ENCODE measurements at places on chromosomes 6 and 20. TPM values are rescaled to one million over a fixed set of nuclear protein-coding genes. Genes with fewer than 3 reads are reported as not detected.
A peak's percentile ranks its signal among the peaks of the same experiment; 100 is the strongest.

DNA sequence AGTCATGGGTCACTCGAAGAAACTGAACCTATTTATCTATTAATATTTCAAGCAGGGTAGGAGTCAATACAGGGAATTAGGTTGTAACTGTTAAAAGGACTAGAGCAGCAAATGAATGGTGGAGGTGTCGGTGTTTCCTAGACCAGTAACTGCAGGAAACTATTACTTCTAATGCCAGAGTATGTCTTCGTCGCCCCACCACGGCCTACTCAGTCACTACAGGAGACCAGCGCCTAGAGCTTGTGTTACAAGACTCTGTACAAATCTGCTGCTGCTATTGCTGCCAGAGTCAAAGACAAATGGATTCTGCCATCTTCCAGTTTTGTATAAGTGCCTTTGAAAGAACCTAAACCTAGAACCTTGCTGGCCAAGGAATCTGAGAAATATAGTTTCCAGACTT lies 343.9 kb downstream of the SOX4 start:
- H3K36me3 ChIP-seq: no peaks in the 10 kb centered on the region
- no peak for DNase-seq
- no peak overlapping the region for H3K27ac ChIP-seq
- H3K27me3 ChIP-seq: no peaks in the 10 kb centered on the region
- H3K4me1 ChIP-seq: peaks cover 4% of the 10 kb centered on the region

Gene RIMS4
- total RNA-seq: 0.04 TPM

Gene PXT1
- not detected for total RNA-seq

GRCh38 chr6:41536795-41537758 lies 9.1 kb upstream of the FOXP4 start:
- H3K36me3 ChIP-seq: no peaks in the 10 kb centered on the region
- no peaks in the 10 kb centered on the region for H3K27me3 ChIP-seq
- H3K4me1 ChIP-seq: peaks cover 25% of the 10 kb centered on the region
- peak overlapping the region; percentile 32 for H3K4me3 ChIP-seq
- DNase-seq: peak; percentile 77

DNA sequence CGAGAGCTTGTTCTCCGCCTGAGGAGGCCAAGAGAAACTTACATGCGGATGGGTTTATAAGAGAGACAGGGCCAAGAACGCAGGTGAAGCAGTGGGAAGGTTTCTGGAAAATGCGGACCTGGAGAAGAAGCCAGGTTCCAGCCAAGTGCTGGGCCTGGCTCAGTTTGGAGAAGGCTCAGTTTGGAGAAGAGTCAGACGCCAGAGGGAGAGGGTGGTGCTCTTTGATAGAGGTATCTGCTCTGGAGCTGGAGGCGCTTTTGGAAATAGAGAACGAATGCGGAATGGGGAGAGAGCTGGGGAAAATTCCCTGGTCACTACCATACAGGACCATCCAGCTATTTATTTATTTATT lies 753 bp downstream of the RSPH9 start:
- H3K27ac ChIP-seq: no peak overlapping the region
- H3K36me3 ChIP-seq: peaks cover 15% of the 10 kb centered on the region
- no peaks in the 10 kb centered on the region for H3K27me3 ChIP-seq

Gene RSPH9
- not detected for total RNA-seq

GRCh38 chr6:6390849-6391602 lies 70.6 kb upstream of the F13A1 start:
- no peaks in the 10 kb centered on the region for H3K4me1 ChIP-seq
- H3K27me3 ChIP-seq: peaks cover 6% of the 10 kb centered on the region
- no peaks in the 10 kb centered on the region for H3K36me3 ChIP-seq
- no peak for DNase-seq

Gene TP53TG5
- total RNA-seq: not detected

DNA sequence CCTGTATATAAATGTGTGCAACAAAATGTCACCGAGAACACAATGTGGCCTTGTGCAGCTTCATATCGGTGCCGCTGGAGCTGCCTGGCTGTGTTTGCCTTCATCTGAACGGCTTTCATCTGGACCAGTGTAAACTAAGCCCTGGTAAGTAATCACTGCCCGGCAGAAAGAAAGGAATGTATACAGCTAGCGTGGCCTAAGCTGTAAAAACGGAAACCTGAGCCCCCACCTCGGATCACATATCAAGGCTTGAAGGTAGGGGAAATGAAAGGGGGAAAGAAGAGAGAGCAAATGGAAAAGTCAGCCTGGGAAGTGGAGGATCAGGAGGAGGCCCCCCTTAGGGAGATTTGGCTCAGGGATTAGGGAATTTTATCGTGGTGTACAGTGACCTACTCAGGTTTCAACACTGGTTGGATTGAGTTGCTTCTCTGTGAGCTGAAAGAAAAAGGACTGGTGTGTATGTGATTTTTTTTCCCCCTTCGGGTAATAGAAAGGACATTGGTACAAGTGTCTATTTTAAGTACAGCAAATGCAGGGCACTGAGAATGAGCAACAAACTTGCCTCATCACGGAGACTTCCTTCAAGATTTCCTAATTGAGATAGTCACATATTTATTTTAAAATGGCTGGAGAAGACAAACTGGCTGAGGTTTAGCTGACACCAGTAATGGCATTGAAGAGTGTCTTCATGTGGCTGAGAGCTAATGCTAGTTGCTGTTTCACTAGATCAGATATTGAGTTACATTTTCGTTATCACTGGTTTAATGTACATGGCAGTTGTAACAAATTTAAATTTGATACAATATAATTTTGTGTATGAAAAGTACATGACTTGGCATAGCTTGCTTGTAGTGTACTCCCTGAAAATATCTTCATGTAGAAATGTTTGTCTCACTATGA lies 3.5 kb downstream of the SOBP start:
- DNase-seq: no peak
- H3K4me3 ChIP-seq: no peak overlapping the region
- H3K36me3 ChIP-seq: no peaks in the 10 kb centered on the region
- H3K27me3 ChIP-seq: peaks cover 55% of the 10 kb centered on the region
- no peaks in the 10 kb centered on the region for H3K4me1 ChIP-seq
- no peak overlapping the region for H3K27ac ChIP-seq

GRCh38 chr6:116387374-116387773 lies 16.6 kb downstream of the DSE start:
- H3K36me3 ChIP-seq: no peaks in the 10 kb centered on the region
- peaks cover 41% of the 10 kb centered on the region for H3K4me1 ChIP-seq
- H3K27me3 ChIP-seq: no peaks in the 10 kb centered on the region

DNA sequence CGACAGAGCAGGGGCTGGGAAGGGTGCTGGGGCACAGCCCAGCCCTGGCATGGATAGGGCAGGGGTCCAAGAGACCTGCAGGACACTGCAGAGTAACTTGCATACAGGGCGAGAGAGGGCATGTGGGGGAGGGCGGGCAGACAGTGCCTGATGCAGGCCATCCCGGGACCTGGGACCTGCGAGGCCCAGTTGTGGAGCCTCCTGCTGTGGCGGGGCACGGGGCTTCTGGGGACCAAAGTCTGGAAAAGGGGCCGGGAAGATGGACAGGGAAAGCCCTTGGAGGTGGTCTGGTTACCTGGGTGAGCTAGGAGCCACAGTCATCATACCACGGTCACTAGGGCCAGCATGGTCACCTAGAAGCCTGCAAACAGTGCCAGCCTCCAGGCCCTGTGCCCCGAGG lies 412 bp upstream of the TUBB1 start:
- H3K4me1 ChIP-seq: peaks cover 17% of the 10 kb centered on the region
- no peak overlapping the region for H3K4me3 ChIP-seq
- no peak for DNase-seq
- peaks cover 5% of the 10 kb centered on the region for H3K36me3 ChIP-seq

- H3K36me3 ChIP-seq: no peaks in the 10 kb centered on the region
- no peak overlapping the region for H3K4me3 ChIP-seq
- DNase-seq: no peak
- peaks cover 10% of the 10 kb centered on the region for H3K4me1 ChIP-seq
- H3K27me3 ChIP-seq: no peaks in the 10 kb centered on the region
- no peak overlapping the region for H3K27ac ChIP-seq
Measured at GRCh38 chr6:136772685-136773472, 19.4 kb downstream of the MAP3K5 start.
